ENCODE measurements at places on chromosomes 4 and X. TPM values are rescaled to one million over a fixed set of nuclear protein-coding genes. Genes with fewer than 3 reads are reported as not detected.
A peak's percentile ranks its signal among the peaks of the same experiment; 100 is the strongest.

GRCh38 chr4:149291463-149291862, 524.2 kb downstream of the IQCM start:
- no peak for DNase-seq
- no peak overlapping the region for H3K4me3 ChIP-seq
- H3K27ac ChIP-seq: no peak overlapping the region
- H3K27me3 ChIP-seq: peaks cover 1% of the 10 kb centered on the region

DNA sequence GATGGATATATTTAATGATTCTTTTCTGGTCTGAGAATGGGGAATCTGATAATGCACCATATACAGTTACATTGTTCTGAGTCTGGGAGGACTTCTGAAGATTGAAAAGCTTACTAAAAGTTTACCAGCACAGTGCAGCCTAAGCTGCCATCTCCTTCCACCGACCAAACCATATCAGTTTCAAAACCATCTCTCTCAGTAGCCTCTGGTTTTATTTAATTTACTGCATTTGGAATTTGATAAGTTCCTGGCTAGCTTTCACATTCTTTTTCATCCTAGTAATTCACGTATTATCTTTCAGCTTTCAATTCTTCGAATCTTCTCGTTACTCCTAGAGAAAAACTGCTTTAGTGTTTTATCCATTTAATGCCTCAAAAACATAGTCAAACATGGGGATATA, 181.4 kb upstream of the HCCS start:
- peaks cover 1% of the 10 kb centered on the region for H3K27me3 ChIP-seq
- no peaks in the 10 kb centered on the region for H3K36me3 ChIP-seq
- H3K4me1 ChIP-seq: peaks cover 11% of the 10 kb centered on the region
- no peak for DNase-seq
- H3K4me3 ChIP-seq: no peak overlapping the region

- peaks cover 14% of the 10 kb centered on the region for H3K36me3 ChIP-seq
- H3K27ac ChIP-seq: no peak overlapping the region
- H3K4me3 ChIP-seq: no peak overlapping the region
- peaks cover 1% of the 10 kb centered on the region for H3K27me3 ChIP-seq
- DNase-seq: no peak
- peaks cover 27% of the 10 kb centered on the region for H3K4me1 ChIP-seq
These were observed 119.3 kb downstream of the LDB2 start for GRCh38 chr4:16779028-16779675.

GRCh38 chr4:46491455-46491854, 101.5 kb upstream of the GABRA2 start:
- H3K4me3 ChIP-seq: no peak overlapping the region
- H3K27ac ChIP-seq: no peak overlapping the region
- H3K36me3 ChIP-seq: no peaks in the 10 kb centered on the region
- no peaks in the 10 kb centered on the region for H3K27me3 ChIP-seq
- no peak for DNase-seq
- H3K4me1 ChIP-seq: no peaks in the 10 kb centered on the region

- H3K27me3 ChIP-seq: peaks cover 7% of the 10 kb centered on the region
- no peaks in the 10 kb centered on the region for H3K4me1 ChIP-seq
- DNase-seq: no peak
- H3K27ac ChIP-seq: no peak overlapping the region
- H3K36me3 ChIP-seq: no peaks in the 10 kb centered on the region
- H3K4me3 ChIP-seq: no peak overlapping the region
These were observed 204.6 kb downstream of the RBMX2 start for GRCh38 chrX:130606425-130606824.

DNA sequence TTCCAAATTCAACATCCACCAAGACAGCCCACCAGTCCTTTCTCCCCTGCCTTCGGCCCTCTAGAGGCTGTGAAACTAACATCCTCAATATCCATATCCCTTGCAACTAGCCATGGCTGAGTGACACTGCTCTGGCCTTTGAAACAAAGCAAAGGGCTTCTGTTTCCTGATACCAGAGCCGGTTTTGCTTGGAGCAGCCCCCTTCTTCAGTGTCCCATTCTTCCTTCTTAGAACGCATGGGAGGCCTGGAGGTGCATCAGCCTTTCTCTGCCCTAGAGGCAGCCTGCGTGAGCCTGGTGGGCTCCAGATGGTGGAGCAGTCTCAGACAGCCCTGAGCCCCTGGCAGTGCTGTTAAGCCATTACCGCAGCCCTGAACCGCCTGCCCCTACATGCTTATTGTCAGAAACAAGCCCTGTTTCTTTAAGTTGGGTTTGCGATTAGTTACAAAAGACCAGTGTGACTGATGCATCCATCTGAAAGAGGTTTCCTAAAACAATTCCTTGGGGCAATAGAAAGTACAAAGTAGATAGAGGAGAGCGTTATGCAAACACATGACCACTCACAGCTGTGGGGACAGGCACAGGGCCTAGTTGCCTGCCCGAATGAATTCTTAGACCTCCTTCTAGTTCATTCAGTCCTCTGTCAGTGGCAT, 74.1 kb downstream of the EVC start:
- H3K27me3 ChIP-seq: peaks cover 3% of the 10 kb centered on the region
- no peak for DNase-seq
- peaks cover 66% of the 10 kb centered on the region for H3K36me3 ChIP-seq
- peaks cover 43% of the 10 kb centered on the region for H3K4me1 ChIP-seq
- peak overlapping the region; percentile 72 for H3K27ac ChIP-seq

- DNase-seq: no peak
- H3K27ac ChIP-seq: no peak overlapping the region
These were observed 230.9 kb upstream of the GPC4 start for GRCh38 chrX:133645977-133646718.

GRCh38 chr4:89263265-89263664, 44.3 kb downstream of the GPRIN3 start:
- no peaks in the 10 kb centered on the region for H3K4me1 ChIP-seq
- H3K36me3 ChIP-seq: no peaks in the 10 kb centered on the region
- no peak overlapping the region for H3K4me3 ChIP-seq
- peaks cover 9% of the 10 kb centered on the region for H3K27me3 ChIP-seq

DNA sequence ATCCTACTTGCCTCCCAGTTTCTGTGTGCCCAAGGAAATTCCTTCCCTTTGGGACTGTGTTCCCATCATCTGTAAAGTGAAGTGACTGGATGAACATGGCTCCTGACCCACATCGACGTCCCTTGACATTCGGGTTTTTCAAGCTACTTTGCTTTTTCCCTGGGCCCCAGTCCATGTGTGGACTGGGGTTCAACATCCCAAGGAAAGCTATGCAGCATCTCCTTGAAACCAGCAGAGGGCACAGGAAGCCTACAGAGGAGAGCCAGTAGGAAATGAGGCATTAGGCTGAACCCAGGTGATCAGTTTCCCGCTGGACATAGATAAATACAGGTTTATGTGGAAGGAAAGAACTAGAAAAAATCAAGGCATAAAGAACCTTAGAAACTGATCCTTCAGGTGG, 145.1 kb upstream of the ARHGEF9 start:
- no peaks in the 10 kb centered on the region for H3K27me3 ChIP-seq
- H3K27ac ChIP-seq: no peak overlapping the region
- no peak overlapping the region for H3K4me3 ChIP-seq
- DNase-seq: peak; percentile 17

DNA sequence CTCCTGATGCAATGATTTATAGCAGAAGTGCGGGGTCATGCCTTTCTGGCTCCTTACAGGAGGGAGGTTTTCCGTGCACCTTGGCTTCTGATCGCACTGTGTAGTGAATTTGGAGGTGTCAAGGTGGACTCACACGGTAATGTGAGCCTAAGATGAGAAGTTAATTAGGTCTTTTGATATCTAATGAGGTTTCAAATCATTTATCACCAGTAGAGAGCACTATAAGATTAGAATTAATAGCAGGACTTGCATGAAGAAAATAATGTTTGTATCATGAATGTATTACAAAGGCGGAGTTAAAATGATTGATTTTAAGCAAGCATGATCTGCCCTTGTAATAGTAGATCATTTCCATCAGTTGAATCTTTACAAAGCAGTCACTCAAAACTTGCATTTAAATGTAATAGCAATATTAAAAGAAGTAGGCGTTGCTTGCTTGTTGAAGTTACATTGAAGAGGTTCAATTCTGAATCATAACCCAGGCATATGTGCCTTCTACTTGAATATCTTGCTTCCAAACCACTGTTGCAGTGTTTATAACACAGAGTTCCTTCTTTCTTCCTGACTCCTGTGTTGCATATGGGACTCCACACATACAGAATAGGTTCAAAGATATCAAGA, 152.1 kb downstream of the FMR1NB start:
- H3K27me3 ChIP-seq: no peaks in the 10 kb centered on the region
- no peak overlapping the region for H3K4me3 ChIP-seq
- H3K36me3 ChIP-seq: no peaks in the 10 kb centered on the region
- H3K27ac ChIP-seq: no peak overlapping the region
- no peaks in the 10 kb centered on the region for H3K4me1 ChIP-seq
- no peak for DNase-seq

DNA sequence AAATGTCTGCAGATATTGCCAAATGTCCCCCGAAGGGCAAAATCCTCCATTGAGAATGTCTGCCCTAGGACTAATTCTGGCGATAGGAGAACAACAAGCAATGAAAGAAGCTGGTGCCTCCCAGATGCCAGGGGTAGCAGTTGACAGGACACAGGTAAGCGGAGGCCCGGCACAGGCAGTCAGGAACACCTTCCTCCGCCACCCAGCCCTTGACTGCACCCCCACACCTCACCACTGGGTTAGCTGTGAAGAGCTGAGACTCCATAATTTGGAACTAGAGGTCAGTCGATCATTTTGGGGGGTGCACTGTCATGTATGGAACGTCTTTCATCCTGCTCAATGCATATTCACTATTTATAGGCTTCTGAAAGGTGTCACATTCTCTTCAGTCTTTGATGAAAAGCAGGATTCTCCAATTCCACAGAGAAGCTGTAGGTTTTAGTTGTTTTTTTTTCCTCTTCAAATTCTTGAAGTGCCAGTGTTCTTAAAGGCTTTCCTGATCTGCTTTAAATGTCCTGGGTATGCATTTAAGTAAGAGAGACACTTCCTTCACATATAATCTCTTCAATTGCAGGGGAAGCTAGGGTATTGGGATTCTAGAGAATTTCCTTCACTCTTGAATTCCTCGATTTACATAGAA, 111.6 kb upstream of the ZFP42 start:
- DNase-seq: no peak
- H3K27ac ChIP-seq: no peak overlapping the region
- no peaks in the 10 kb centered on the region for H3K36me3 ChIP-seq
- peaks cover under 1% of the 10 kb centered on the region for H3K4me1 ChIP-seq
- H3K27me3 ChIP-seq: no peaks in the 10 kb centered on the region

DNA sequence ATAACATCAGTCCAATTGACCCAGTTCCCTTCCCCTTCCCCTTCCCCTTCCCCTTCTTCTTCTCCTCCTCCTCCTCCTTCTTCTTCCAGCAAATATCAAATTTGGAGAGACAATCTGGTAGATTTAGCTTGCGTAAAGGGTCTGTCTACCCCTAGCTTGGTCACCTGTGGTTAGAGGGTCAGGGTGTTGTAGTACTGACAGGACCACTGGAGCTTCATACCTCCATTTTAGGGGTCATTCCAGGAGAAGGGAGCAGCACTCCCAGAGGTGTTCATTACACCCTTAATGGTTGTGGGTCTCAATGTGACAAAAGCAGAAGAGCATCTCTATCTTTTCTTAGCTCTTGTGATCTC, 3.7 kb upstream of the FGB start:
- no peaks in the 10 kb centered on the region for H3K27me3 ChIP-seq
- peaks cover 13% of the 10 kb centered on the region for H3K4me1 ChIP-seq
- no peak for DNase-seq
- no peak overlapping the region for H3K27ac ChIP-seq

DNA sequence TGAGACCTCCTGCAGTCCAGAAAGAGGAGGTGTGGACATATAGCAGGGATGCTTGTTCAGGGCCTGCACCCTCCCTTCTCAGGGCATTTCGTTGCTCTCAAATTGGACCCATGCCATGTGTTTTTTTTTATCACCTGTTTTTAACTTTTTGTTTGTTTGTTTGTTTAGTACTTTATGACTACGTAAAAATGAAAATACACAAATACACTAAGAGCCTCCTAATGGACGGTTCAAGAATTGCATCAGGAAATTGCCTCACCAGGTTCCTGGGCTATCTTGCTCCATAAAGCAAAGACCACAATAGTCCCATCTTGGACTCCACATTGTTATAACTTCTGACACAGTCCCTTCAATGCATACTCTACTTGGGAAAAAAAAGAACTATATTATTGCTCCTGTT, 1685.9 kb upstream of the TENM3 start:
- no peak overlapping the region for H3K27ac ChIP-seq
- no peaks in the 10 kb centered on the region for H3K4me1 ChIP-seq
- H3K27me3 ChIP-seq: no peaks in the 10 kb centered on the region
- peaks cover 3% of the 10 kb centered on the region for H3K36me3 ChIP-seq
- H3K4me3 ChIP-seq: no peak overlapping the region

GRCh38 chr4:133921280-133922195, 280.1 kb downstream of the PABPC4L start:
- no peaks in the 10 kb centered on the region for H3K27me3 ChIP-seq
- DNase-seq: peak; percentile 25
- no peak overlapping the region for H3K27ac ChIP-seq
- H3K36me3 ChIP-seq: no peaks in the 10 kb centered on the region
- no peak overlapping the region for H3K4me3 ChIP-seq

DNA sequence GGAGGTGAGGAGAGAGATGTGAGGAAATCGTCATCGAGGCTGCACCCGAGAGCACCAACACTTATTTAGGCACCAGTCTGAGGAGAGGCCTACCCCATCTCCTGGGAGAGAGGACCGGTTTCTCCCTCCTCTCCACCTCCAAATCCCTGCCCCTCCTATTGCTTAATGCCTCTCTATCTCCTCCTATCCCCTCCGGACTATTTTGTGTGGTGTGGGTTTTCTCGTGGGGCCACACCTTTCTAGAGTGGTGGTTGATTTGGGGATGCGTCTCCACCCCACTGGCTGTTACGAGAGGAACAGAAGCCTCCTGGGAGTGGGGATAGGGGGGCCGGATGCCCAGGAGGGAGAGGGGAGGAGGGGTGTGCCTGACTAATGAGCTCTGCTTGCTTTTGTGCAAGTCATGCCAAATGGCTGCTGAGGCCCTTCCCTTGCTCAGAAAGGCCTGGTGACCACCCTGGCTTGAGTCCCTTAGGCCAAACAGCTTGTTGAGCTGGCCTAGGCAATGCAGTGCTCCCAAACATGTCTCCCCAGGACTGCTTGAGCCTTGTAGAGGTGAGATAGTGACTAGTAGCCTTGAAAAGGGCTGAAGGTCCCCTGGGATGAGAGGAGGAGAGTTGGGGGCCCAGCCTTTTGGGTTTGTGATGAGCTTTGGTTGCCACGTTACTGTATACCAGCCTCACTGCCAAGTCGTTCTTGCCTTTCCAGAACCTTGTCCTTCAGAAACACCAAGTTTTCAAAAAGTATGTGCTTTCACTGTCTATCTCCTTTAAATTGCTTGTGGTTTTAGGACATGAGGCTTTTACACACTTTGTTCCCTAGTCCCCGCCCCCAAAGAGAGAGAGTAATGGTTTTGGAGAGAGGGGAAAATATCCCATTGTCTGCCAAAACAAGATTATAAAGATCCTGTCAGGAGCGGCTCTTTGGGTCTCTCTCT, 1.2 kb downstream of the MSN start:
- peaks cover 35% of the 10 kb centered on the region for H3K36me3 ChIP-seq
- peak overlapping the region; percentile 95 for H3K4me3 ChIP-seq
- H3K27ac ChIP-seq: peak overlapping the region; percentile 100
- no peaks in the 10 kb centered on the region for H3K27me3 ChIP-seq
- peak; percentile 73 for DNase-seq
- peaks cover 49% of the 10 kb centered on the region for H3K4me1 ChIP-seq

The POF1B gene
- not detected for total RNA-seq

The CTAG2 gene
- not detected for total RNA-seq

The CXCL11 gene
- not detected for total RNA-seq

The RBMXL3 gene
- total RNA-seq: not detected

The EREG gene
- 35.5 TPM for total RNA-seq

The KDR gene
- not detected for total RNA-seq

The TEX13C gene
- total RNA-seq: not detected

The TNIP3 gene
- 0.37 TPM for total RNA-seq
